ENCODE measurements at places on chromosomes 6 and 20.

GRCh38 chr6:7762760-7763159 is 36.9 kb downstream of the BMP6 start:
- DNase-seq = no peak

DNA sequence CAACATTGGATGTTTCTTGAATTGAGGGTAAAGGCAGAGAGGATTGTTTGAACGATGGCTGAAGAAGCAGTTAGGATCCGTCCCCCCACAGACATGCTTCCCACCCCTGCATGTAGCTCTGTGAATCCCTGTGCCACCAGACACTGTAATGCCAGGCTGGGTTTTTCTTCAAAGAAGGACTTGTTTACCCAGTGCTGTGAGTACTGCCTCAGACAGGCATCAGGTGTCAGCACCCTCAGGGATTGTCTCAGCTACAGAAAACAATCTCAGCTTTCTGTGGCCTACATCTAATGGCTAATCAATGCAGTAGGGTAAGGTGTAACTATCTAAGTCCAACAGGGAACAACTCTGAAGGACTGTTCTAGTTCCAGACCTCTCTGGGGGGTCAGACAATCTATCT is 853.0 kb upstream of the EPHA7 start:
- DNase-seq = peak; percentile 11

GRCh38 chr6:133306931-133307330 is 65.8 kb downstream of the EYA4 start:
- no peak for DNase-seq

GRCh38 chr6:134145786-134146185 is 93.4 kb upstream of the SLC2A12 start:
- no peak for DNase-seq

GRCh38 chr6:126204598-126204997 is 135.3 kb upstream of the CENPW start:
- no peak for DNase-seq

DNA sequence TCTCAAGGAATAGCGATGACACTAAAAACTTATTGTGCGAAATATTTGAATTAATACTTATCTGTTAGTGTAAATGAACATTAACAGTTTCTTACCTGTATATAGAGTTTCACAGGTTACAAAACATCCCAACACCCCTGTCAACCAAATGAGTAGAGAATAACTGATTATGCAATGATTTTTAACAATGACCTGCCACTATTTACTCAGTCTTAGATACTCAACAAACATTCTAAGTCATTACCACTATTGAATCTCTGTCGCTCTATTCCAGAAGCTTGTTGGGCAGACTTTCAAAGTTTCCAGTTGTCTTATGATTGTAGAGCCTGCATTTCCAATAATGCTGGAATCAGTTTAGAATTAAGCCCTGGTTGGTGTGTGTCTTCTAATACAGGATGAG is 85.5 kb downstream of the RNF182 start:
- DNase-seq = no peak

DNA sequence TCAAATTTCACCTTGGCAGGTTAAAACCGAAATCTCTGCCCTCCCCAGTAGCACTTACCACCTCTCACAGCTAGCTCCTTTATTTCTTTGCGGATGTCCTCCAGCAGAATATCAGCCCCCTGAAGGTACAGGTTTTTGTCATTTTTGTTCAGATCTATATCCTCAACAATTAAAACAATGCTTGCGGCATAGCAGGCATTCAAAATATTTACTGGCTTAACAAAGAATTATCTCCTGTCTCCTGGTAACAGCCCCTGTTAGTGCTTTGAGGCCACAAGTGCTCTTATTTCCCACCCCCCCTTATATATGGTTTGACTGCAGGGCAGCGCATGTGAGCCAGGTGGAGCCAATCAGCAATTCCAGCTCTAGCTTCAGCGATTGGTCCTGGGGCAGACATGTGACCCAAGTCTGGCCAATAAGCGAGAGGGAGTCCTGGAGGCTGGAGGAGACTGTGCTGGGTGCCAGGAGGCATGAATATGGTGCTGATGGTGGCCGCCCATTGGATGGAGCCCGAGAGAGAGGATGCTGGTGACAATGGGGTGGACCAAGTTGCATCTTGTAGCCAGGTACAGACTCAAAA is 21.0 kb downstream of the SULF2 start:
- no peak for DNase-seq

GRCh38 chr6:116221067-116221466 is 32.8 kb downstream of the TSPYL4 start:
- DNase-seq = no peak

GRCh38 chr6:151690303-151690702 is 117.2 kb upstream of the ESR1 start:
- DNase-seq = no peak

GRCh38 chr6:126117251-126117650 is 130.9 kb downstream of the TRMT11 start:
- DNase-seq = no peak

DNA sequence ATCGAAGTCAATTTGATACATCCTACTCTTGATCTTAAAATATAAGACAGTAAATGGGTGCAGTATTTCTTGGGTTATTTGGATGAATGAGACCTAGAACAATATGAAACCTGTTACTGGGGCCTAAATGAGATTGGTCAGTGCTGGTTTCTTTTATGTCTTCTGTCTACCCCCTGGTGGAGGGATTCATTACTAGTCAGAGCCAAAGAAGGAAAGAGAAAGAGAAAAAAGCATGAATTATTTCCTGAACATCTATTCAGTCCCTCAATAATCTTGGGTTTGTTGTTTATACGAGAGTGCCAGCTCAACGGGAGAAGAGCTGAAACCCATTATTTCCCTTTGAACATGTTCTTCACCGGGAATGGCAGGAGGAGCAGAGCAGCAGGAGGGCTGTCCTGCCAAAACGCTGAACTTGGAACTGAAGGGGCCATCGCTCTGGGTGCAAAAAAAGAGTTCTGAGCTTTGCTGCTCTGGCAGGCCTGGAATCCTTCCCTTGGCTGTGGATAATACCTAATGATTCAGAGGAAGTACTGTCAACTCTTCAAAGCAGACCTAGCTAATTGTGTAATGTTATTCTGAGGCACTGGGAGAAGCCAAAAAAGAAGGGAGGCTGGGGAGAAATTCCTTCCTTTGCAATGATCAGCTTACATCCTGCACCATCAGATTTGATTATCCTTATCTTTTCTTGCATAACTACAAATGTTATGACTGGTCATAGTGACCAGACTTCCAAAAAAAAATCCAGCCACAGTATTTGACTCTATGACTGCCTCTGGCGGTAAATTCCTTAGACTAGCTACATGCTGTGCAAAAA is 72.0 kb downstream of the BLOC1S5 start:
- peak; percentile 20 for DNase-seq

DNA sequence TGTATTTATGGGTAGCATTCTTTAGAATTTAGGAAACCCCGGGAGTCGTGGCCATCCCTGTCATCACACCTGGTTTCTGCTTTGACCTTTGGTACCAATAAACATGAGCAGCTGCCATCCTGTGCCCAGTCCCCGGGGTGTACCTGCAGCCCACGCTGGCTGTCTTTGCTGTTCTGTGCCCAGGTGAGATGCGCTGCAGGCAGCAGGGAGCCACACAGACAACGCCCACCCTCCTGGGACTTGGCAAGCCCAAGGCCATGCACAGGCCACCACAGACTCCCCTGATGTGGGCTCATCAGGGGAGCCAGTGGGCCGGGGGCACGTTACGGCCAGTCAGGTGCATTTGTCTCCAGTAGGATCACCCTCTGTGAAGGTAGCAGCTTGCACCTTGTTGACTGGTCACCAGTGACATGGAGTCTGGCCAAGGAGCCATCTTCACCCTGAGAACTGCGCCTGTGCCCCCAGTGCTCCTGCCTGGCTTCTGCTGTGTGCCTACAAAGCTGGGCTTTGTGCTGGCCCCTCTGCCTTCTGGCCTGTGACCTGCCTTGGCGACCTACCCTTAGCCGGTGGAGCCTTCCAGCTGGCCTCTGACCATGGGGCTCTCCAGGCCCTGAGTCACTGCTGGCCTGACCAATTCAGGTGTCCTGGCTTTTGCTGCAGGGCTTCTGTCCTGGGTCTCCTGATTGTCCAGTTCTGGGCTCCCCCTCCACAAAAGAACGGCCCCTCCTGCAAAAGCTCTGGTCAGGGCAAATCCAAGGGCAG is 14.2 kb upstream of the UNC93A start:
- no peak for DNase-seq

GRCh38 chr20:24667689-24668383 is 198.4 kb downstream of the SYNDIG1 start:
- no peak for DNase-seq
